Lung (tissue), 17 donors: ENCODE measurements at places on chromosomes 3 and 15. TPM values are rescaled to one million over a fixed set of nuclear protein-coding genes. Genes with fewer than 3 reads are reported as not detected.

- no peaks in the 10 kb centered on the region for H3K27me3 ChIP-seq
- H3K36me3 ChIP-seq = no peaks in the 10 kb centered on the region
- no peak overlapping the region for H3K4me3 ChIP-seq
- no peaks in the 10 kb centered on the region for H3K4me1 ChIP-seq
- H3K27ac ChIP-seq = no peak overlapping the region
- DNase-seq = no peak
These were observed 57.2 kb upstream of the RGMA start for GRCh38 chr15:93146196-93146595.

- no peaks in the 10 kb centered on the region for H3K4me1 ChIP-seq
- no peaks in the 10 kb centered on the region for H3K36me3 ChIP-seq
- H3K27ac ChIP-seq = no peak overlapping the region
- no peak for DNase-seq
- H3K4me3 ChIP-seq = no peak overlapping the region
- H3K27me3 ChIP-seq = no peaks in the 10 kb centered on the region
These were observed 176.8 kb downstream of the TUSC7 start for GRCh38 chr3:116886202-116886893.

DNA sequence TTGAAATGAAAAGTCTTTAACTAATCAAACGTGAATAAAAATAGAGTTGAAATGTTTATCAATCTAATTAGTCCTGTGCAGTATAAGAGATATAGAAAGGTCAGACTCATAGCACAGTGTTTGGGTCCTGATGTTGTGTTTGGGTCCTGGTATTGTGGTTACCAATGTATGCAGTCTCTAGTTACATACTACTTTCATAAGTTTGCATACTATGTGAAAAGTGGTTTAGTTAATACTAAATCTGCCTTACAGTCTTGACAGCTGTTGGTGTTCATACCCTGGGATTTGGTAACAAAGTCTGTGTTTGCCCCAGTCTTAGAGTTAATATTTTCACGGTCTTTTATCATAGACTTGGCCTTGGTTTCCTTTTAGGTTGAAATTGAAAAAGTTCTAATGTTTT, 41.7 kb downstream of the KIF15 start:
- H3K4me3 ChIP-seq = no peak overlapping the region
- no peaks in the 10 kb centered on the region for H3K36me3 ChIP-seq
- H3K27ac ChIP-seq = no peak overlapping the region
- no peaks in the 10 kb centered on the region for H3K27me3 ChIP-seq

DNA sequence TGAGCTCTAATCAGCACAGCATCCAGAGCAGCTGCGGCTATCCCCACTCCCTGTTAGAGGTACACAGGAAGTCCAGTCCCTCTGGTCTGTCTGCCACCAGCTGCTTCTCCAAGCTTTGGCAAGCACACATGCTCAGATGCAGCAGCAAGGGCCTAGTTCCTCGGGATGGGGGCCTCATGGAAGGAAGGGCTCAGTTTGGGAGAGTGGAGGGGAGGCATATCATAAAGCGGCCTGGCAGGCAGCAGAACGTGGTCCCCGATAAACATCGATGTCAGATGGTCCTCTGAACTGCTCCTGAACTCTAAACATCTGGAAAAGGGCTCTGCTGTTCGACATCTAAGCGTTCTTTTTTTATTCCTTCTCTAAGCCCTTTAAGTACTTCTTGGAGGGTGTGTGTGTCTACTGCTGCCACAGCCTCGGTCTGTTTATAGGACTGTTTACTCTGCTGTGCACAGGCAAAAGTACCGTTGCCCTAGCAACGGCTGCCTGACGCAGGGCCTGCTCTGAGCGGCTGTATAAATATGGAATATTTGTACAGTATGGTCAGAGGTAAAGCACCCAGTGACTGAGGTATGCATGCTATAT, 74.6 kb downstream of the PRICKLE2 start:
- peak; percentile 96 for DNase-seq
- no peak overlapping the region for H3K4me3 ChIP-seq
- no peaks in the 10 kb centered on the region for H3K27me3 ChIP-seq
- peaks cover 51% of the 10 kb centered on the region for H3K36me3 ChIP-seq
- H3K27ac ChIP-seq = peak overlapping the region; percentile 7

DNA sequence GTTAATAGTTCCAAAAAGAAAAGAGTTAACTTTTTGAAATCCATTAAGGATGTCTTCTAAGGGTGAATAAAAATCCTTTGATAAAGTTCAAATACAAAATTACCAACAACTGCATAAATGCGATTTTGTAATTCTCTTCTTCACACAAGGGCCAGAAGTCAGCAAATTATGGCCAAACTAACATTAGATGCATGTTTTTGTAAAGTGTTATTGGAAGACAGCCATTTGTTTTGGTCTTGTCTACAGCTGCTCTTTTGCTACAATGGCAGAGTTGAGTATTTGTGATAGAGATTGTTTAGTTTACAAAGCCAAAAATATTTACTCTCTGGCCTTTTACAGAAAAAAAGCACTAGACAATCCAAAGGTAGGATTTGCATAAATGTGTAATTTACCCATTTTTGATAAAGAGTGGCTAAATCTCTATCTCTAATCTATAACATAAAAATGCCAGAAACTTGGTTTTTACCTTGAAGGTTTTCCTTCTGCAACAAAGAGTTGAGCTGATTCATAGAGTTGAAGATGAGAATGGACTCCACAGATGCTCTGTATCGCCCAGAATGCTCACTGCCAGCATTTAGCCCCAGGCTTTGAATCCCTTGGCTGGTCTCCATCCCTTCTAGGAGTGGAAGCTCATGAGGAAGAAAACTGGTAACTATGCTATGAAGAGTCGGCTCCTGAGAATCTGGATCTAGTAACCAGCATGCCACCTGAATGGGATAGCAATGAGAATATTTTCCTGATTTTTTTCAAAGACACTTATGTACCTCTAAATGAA, 64.5 kb downstream of the POLQ start:
- no peaks in the 10 kb centered on the region for H3K36me3 ChIP-seq
- no peak overlapping the region for H3K27ac ChIP-seq
- DNase-seq = peak; percentile 97
- H3K4me1 ChIP-seq = no peaks in the 10 kb centered on the region
- H3K27me3 ChIP-seq = no peaks in the 10 kb centered on the region
- H3K4me3 ChIP-seq = no peak overlapping the region

DNA sequence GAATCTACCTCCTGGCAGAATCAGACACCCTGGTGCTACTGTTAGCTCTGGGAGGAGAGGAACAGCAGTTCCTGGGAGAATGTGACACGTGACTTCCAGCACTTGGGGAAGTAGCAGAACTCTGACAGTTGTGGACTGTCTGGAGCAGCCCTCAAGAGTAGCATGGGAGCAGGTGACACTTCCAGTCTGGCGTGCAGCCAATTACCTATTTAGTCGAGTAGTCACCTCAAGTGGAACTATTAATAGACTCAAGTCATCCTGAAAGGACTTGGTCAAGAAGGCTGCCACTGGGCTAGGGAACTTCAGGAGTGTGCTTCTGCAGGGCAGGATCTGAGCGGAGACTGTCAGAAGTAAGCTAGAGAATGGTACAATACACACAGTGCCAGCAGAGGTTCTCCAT, 62.3 kb downstream of the MTHFS start:
- DNase-seq = peak; percentile 71
- no peaks in the 10 kb centered on the region for H3K4me1 ChIP-seq
- H3K27ac ChIP-seq = no peak overlapping the region

DNA sequence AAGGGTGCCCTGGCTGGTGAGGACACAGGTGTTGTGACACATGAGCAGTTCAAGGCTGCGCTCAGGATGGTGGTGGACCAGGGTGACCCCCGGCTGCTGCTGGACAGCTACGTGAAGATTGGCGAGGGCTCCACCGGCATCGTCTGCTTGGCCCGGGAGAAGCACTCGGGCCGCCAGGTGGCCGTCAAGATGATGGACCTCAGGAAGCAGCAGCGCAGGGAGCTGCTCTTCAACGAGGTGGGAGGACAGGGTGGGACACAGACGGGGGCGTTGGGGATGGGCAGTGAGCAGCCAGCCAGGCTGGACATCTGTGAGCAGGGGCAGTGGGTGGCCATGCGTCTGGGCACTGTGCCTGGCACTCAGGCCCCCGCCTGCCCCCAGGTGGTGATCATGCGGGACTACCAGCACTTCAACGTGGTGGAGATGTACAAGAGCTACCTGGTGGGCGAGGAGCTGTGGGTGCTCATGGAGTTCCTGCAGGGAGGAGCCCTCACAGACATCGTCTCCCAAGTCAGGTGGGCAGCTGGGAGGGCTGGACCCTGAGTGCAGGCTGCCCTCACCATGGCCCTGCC, 10.3 kb downstream of the ANKRD63 start:
- no peaks in the 10 kb centered on the region for H3K36me3 ChIP-seq
- no peaks in the 10 kb centered on the region for H3K4me1 ChIP-seq
- no peak for DNase-seq
- no peak overlapping the region for H3K4me3 ChIP-seq

GRCh38 chr3:134134240-134134639, 104.5 kb upstream of the SLCO2A1 start:
- no peak overlapping the region for H3K27ac ChIP-seq
- H3K27me3 ChIP-seq = no peaks in the 10 kb centered on the region
- H3K4me3 ChIP-seq = no peak overlapping the region
- no peaks in the 10 kb centered on the region for H3K4me1 ChIP-seq

- H3K4me3 ChIP-seq = no peak overlapping the region
- no peak for DNase-seq
- H3K36me3 ChIP-seq = no peaks in the 10 kb centered on the region
- H3K27me3 ChIP-seq = no peaks in the 10 kb centered on the region
- H3K27ac ChIP-seq = no peak overlapping the region
- peaks cover 6% of the 10 kb centered on the region for H3K4me1 ChIP-seq
These were observed 190.2 kb downstream of the STAG1 start for GRCh38 chr3:136562026-136562425.

DNA sequence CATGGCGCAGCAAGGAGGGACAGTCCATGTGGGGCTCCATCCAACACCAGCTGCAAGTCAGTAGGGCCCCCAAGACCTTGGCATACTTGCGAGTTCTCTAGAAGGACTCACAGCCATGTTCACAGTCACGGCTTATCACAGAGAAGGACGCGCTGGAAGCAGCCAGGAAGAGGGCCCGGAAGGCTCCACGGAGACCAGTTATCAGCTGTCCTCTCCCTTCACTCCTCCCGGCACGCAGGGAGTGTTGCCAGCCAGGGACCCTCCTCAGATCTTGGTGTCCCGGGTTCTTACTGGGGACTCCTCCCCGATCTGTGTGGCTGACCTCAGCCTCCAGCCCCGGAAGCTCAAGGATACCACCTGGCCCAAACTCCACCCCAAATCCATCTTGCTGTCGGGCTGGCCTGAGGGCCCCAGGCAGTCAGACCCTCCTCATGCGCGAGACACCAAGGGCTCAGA, 68.0 kb downstream of the SLTM start:
- H3K36me3 ChIP-seq = no peaks in the 10 kb centered on the region
- no peaks in the 10 kb centered on the region for H3K27me3 ChIP-seq
- DNase-seq = peak; percentile 36
- H3K27ac ChIP-seq = no peak overlapping the region
- peaks cover 2% of the 10 kb centered on the region for H3K4me1 ChIP-seq

DNA sequence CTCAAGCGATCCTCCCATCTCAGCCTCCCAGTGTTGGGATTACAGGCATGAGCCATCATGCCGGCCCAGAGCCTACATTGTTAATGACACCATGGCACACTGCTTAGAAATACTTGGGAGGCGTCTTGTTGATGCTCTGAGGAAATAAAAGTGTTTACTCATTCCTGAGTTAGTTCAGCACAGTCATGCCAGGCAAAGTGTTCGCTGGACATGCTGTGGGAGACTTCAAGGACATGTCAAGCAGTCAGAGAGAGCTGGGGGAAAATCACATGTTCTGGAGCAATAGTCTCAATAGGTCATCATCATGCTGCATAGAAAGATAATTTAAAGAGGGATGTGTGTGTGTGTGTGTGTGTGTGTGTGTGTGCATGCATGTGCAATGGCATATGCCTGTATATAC, 37.5 kb downstream of the TTC23 start:
- H3K27ac ChIP-seq = peak overlapping the region; percentile 43
- H3K4me3 ChIP-seq = no peak overlapping the region
- H3K4me1 ChIP-seq = peaks cover 3% of the 10 kb centered on the region
- no peak for DNase-seq

GRCh38 chr3:129795186-129796010, 98.1 kb downstream of the TMCC1 start:
- H3K4me3 ChIP-seq = no peak overlapping the region
- no peaks in the 10 kb centered on the region for H3K4me1 ChIP-seq
- no peak overlapping the region for H3K27ac ChIP-seq
- H3K27me3 ChIP-seq = no peaks in the 10 kb centered on the region

DNA sequence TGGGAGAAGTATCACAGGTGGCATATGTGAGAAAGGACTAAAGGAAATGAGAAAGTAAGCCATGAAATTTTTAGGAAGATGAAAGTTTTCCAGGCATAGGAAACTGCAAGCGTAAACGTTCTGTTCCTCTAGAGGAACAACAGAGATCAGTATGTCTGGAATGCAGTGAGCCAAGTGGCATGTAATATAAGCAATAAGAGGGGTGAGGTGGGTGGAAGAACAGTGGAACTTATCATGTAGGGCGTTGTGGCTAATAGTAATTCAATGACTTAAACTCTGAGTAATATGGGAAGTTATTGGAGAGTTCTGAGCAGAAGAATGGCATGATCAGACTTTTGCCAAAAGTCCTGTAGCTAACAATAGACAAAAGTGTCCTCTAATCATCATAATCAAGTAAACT, 902.9 kb downstream of the EPHA3 start:
- no peak overlapping the region for H3K4me3 ChIP-seq
- H3K27ac ChIP-seq = no peak overlapping the region
- no peak for DNase-seq
- no peaks in the 10 kb centered on the region for H3K36me3 ChIP-seq
- peaks cover 36% of the 10 kb centered on the region for H3K4me1 ChIP-seq
- no peaks in the 10 kb centered on the region for H3K27me3 ChIP-seq

- no peak overlapping the region for H3K27ac ChIP-seq
- H3K27me3 ChIP-seq = no peaks in the 10 kb centered on the region
- no peaks in the 10 kb centered on the region for H3K4me1 ChIP-seq
- DNase-seq = no peak
- no peak overlapping the region for H3K4me3 ChIP-seq
These were observed 54.2 kb downstream of the ITGA11 start for GRCh38 chr15:68377766-68378165.

- H3K4me3 ChIP-seq = no peak overlapping the region
- H3K27ac ChIP-seq = no peak overlapping the region
These were observed 18.2 kb upstream of the ZBTB20 start for GRCh38 chr3:115165266-115165665.

CPB1 gene
- 9.3 TPM for total RNA-seq

WNT7A gene
- total RNA-seq = 2.0 TPM

SLC12A8 gene
- 5.9 TPM for total RNA-seq

SNURF gene
- total RNA-seq = 78.4 TPM

LIPC gene
- 0.57 TPM for total RNA-seq

CYP1A2 gene
- 0.17 TPM for total RNA-seq

DUOX2 gene
- 2.0 TPM for total RNA-seq

CCR9 gene
- not detected for total RNA-seq

MYRIP gene
- total RNA-seq = 2.5 TPM
